HepG2 (cell line): ENCODE measurements at places on chromosomes 5 and 9. TPM values are rescaled to one million over a fixed set of nuclear protein-coding genes. Genes with fewer than 3 reads are reported as not detected.

DNA sequence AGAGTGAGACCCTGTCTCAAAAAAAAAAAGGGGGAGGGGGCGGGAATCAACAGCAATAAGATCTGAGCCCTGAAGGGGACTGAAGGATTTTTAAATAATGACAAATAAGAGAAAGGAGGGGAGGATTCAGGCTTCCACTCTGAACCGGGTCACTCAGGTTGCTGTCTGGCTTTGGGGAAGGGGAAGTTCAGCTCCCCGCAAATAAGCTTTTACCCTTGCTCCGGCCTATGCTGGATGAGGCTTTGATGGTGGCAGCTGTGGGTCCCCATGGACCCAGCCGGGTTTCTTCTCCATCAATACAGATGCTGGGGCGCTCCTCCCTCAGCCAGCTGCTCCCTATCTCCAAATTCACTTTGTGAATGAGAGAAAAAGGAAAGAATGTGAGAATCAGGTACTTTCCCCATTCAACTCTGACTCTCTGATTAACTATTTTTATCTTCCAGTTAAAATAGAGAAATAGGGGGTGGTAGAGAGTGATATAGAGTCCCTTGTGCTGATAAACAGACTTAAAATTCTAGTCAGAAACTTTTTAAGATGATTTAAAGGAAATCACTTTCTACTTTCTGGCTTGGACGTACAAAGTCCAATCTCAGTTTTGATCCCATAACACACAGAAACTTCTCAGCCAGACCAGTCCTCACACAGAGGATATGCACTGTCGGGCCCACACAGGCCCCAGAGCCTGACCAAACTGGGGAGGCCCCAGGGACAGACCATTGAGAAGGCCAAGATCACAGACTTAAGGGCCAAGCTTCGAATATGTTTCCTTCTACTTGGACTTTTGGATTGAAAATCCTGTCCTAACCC lies 39.6 kb downstream of the C5orf15 start:
- no peaks in the 10 kb centered on the region for H3K36me3 ChIP-seq
- peaks cover 78% of the 10 kb centered on the region for H3K27me3 ChIP-seq
- peaks cover 13% of the 10 kb centered on the region; the same call in 1 of the 2 replicates for H3K4me1 ChIP-seq
- H3K27ac ChIP-seq = no peak overlapping the region
- DNase-seq = no peak
- no peak overlapping the region for H3K4me3 ChIP-seq

- H3K27ac ChIP-seq = no peak overlapping the region
- H3K4me3 ChIP-seq = no peak overlapping the region
- no peak for DNase-seq
- H3K4me1 ChIP-seq = peaks cover 47% of the 10 kb centered on the region
- H3K27me3 ChIP-seq = no peaks in the 10 kb centered on the region
- H3K36me3 ChIP-seq = peaks cover 10% of the 10 kb centered on the region
Measured at GRCh38 chr5:150791536-150791935, 13.0 kb downstream of the SMIM3 start.

- H3K27ac ChIP-seq = no peak overlapping the region
- no peaks in the 10 kb centered on the region for H3K27me3 ChIP-seq
- peaks cover 17% of the 10 kb centered on the region for H3K4me1 ChIP-seq
- H3K36me3 ChIP-seq = no peaks in the 10 kb centered on the region
- H3K4me3 ChIP-seq = no peak overlapping the region
- no peak for DNase-seq
Measured at GRCh38 chr5:33309068-33309467, 131.7 kb upstream of the TARS1 start.

GRCh38 chr9:27675354-27675753 lies 102.1 kb upstream of the C9orf72 start:
- H3K27me3 ChIP-seq = no peaks in the 10 kb centered on the region
- H3K36me3 ChIP-seq = no peaks in the 10 kb centered on the region
- no peak overlapping the region for H3K4me3 ChIP-seq
- H3K4me1 ChIP-seq = no peaks in the 10 kb centered on the region
- no peak overlapping the region for H3K27ac ChIP-seq
- no peak for DNase-seq

Gene PAEP
- 0.38 and 0.75 TPM in 2 replicates for total RNA-seq

DNA sequence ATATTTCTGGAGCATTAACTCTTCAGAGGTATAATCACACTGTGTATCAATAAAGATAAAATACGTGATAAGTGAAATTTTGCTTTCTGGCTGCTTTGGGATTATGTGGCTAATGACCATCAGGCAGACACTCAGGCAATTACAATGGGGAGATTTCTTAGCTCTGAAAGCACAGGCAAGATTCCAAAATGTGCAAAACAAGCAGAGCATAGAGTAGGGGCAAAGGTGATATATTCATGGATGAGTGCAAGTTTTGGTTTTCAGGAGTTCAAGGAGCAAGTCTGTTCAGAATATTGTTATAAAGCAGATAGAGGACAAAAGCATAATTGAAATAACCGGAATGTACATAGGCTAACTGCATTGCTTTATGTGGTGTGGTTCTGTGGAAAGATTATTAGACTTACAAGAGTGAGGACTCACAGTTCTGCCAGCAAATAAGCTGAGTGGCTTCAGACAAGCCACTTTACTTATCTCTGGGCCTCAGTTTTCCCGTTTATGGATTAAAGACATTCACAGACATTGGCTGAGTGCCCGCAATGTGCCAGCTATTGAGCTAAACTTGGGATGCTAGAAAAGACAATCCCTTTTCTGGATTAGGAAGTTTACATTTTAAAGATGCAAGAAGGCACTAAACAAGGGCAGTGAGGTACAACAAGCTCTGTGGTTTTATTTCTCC lies 945.6 kb upstream of the ARRDC3 start:
- no peak overlapping the region for H3K4me3 ChIP-seq
- no peaks in the 10 kb centered on the region for H3K36me3 ChIP-seq
- H3K4me1 ChIP-seq = no peaks in the 10 kb centered on the region
- no peaks in the 10 kb centered on the region; the same call in 1 of the 2 replicates for H3K27me3 ChIP-seq
- no peak overlapping the region for H3K27ac ChIP-seq

DNA sequence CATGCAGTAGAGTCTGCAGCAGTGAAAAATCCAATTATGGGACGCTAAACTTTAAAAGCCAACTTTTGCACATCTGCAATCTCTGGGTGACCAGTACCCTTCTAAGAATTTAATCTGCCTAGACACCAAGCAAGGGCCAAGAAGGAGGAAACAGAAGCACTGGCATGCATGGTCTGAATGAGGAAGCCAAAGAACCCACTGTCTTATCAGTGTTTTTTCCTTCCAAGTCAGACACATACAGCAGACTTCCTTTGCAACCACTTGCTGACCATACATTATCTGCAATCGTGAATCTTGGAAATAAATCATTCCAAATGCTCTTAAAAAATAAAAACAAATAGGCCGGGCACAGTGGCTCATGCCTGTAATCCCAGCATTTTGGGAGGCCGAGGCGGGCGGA lies 65.9 kb downstream of the DEPDC1B start:
- DNase-seq = no peak
- peaks cover 71% of the 10 kb centered on the region for H3K36me3 ChIP-seq
- H3K4me3 ChIP-seq = no peak overlapping the region
- no peaks in the 10 kb centered on the region for H3K27me3 ChIP-seq
- no peak overlapping the region for H3K27ac ChIP-seq
- no peaks in the 10 kb centered on the region for H3K4me1 ChIP-seq

Gene GRM6
- total RNA-seq = not detected in 2 replicates

- H3K27me3 ChIP-seq = no peaks in the 10 kb centered on the region
- peak overlapping the region; percentile 84 for H3K4me3 ChIP-seq
- DNase-seq = peak; percentile 67
- peaks cover 30% of the 10 kb centered on the region for H3K4me1 ChIP-seq
Measured at GRCh38 chr5:90529939-90530677, 724 bp upstream of the LYSMD3 start.

GRCh38 chr5:317086-317811 lies 4.3 kb upstream of the AHRR start:
- peaks cover 19% of the 10 kb centered on the region for H3K4me1 ChIP-seq
- DNase-seq = peak; percentile 53
- peaks cover 9% of the 10 kb centered on the region; the same call in 1 of the 3 replicates for H3K36me3 ChIP-seq
- H3K4me3 ChIP-seq = no peak overlapping the region
- H3K27ac ChIP-seq = no peak overlapping the region
- peaks cover 2% of the 10 kb centered on the region for H3K27me3 ChIP-seq

Gene SYK
- total RNA-seq = not detected in 2 replicates

GRCh38 chr5:52794519-52794918 lies 6.8 kb downstream of the ITGA1 start:
- peaks cover 93% of the 10 kb centered on the region for H3K4me1 ChIP-seq
- H3K4me3 ChIP-seq = no peak overlapping the region; the same call in 1 of the 2 replicates
- no peaks in the 10 kb centered on the region for H3K27me3 ChIP-seq
- peak; percentile 83 for DNase-seq
- peak overlapping the region; percentile 52 for H3K27ac ChIP-seq
